ENCODE measurements at places on chromosomes 4 and X. TPM values are rescaled to one million over a fixed set of nuclear protein-coding genes. Genes with fewer than 3 reads are reported as not detected.

Gene LDB2
- polyA plus RNA-seq = 11.6 TPM

Gene VSIG4
- polyA plus RNA-seq = 5.1 TPM

Gene NAP1L3
- 7.8 TPM for polyA plus RNA-seq

Gene PF4V1
- not detected for polyA plus RNA-seq

Gene CXCL9
- polyA plus RNA-seq = 0.21 TPM

Gene RPS6KA6
- 0.46 TPM for polyA plus RNA-seq

Gene SH3D19
- polyA plus RNA-seq = 12.3 TPM

Gene IL15
- 3.7 TPM for polyA plus RNA-seq

Gene PNMA6F
- polyA plus RNA-seq = not detected

Gene SHROOM2
- 3.8 TPM for polyA plus RNA-seq

Gene S100P
- 1.3 TPM for polyA plus RNA-seq

Gene RBMX2
- 13.6 TPM for polyA plus RNA-seq

Gene ADGRG2
- 2.6 TPM for polyA plus RNA-seq

Gene CLIC2
- 2.2 TPM for polyA plus RNA-seq

Gene MBNL3
- 1.2 TPM for polyA plus RNA-seq

Gene DDX53
- polyA plus RNA-seq = not detected

Gene NLGN3
- 0.11 TPM for polyA plus RNA-seq

Gene LARP7
- polyA plus RNA-seq = 19.4 TPM

Gene POU3F4
- polyA plus RNA-seq = not detected

Gene ANXA3
- polyA plus RNA-seq = 64.8 TPM

Gene EFHC2
- 0.53 TPM for polyA plus RNA-seq

Gene CSN1S1
- 0.19 TPM for polyA plus RNA-seq

Gene TKTL2
- polyA plus RNA-seq = not detected

Gene MTTP
- not detected for polyA plus RNA-seq

Gene WNK3
- 0.15 TPM for polyA plus RNA-seq

Gene MGAT4D
- polyA plus RNA-seq = not detected

Gene OGT
- 87.9 TPM for polyA plus RNA-seq

Gene PPEF1
- 0.04 TPM for polyA plus RNA-seq

Gene NWD2
- 0.11 TPM for polyA plus RNA-seq
